ENCODE measurements at places on chromosomes 6 and 20.
A peak's percentile ranks its signal among the peaks of the same experiment; 100 is the strongest.

GRCh38 chr6:49415358-49415757, 47.7 kb downstream of the MMUT start:
- DNase-seq: no peak

GRCh38 chr6:25788305-25788922, 33.9 kb downstream of the SLC17A4 start:
- DNase-seq: peak; percentile 56

- DNase-seq: no peak
Measured at GRCh38 chr20:48189181-48189580, 403.9 kb upstream of the SULF2 start.

DNA sequence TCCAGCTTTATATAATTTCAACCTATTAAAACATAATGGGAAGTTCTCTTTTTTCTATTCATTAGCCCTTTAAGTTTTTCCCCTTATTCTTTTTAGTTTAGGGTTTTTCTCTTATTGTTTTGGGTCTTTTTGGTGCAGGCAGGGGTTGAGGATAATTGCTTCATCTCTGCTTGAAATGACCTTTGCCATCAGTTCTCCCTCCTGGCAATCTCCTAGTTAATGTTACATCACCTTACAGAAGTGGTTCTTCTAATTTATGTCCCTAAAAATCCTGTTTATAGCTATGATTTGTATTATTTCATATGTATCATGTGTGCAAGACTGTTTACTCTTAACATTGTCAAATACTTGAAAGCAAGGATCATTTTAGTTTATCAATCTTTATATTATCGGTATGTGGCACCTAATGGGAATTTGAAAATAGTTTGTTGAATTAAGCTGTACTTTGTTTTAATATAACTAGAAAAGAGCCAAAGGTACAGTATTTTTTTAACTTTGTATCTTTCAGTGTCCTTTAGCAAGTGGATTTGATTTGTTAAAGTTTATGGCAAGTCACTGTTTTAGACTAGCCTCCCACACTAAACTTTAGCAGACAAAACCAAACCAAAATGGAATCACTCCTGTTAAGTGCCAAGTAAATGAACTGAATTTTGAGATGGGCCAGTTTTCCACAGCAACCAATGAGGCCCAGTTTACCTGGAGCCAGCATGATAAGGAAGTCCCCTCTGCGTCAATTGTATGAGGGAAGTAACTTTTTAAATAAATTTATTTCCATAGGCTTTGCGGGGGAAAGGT, 26.6 kb upstream of the RUNX2 start:
- DNase-seq: no peak
